Kidney capillary endothelial cell (primary cell): ENCODE measurements at places on chromosomes 5 and 9.

GRCh38 chr9:104900324-104900723 is 27.6 kb downstream of the ABCA1 start:
- DNase-seq: no peak

DNA sequence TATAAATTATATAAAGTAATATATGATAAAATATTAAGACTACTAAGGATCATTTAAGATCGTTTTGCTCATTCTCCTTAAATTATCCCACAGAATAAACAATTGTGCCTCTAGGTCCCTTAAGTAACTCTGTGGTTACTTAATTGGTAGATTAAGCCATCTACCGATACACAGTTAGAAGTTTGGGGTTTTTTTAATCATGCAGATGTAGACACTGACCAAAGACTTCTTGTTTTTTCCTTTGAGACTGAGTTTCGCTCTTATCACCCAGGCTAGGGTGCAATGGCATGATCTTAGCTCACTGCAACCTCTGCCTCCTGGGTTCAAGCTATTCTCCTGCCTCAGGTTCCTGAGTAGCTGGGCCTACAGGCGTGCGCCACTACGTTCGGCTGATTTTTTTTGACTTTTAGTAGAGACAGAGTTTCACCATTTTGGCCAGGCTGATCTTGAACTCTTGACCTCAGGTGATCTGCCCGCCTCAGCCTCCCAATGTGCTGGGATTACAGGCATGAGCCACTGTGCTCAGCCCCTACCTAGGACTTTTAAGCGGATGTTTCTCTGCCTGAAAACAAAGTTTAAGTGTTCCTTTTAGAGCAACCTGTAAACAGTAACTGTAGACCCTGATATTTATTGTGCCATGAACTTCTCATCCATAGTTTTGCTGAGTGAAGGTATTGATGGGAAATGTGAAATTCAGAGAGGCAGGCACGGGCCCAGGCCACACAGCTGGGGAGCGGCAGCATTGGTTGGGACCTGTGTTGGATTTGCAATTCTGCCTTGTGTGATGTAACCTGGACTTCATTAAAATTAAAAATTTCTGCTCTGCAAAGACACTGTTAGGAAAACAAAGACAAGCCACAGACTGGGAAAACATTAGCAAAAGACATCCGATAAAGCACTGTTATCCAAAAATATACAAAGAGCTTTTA is 11.6 kb downstream of the CEL start:
- DNase-seq: no peak

GRCh38 chr5:173926359-173926758 is 38.2 kb downstream of the CPEB4 start:
- DNase-seq: peak; percentile 32

DNA sequence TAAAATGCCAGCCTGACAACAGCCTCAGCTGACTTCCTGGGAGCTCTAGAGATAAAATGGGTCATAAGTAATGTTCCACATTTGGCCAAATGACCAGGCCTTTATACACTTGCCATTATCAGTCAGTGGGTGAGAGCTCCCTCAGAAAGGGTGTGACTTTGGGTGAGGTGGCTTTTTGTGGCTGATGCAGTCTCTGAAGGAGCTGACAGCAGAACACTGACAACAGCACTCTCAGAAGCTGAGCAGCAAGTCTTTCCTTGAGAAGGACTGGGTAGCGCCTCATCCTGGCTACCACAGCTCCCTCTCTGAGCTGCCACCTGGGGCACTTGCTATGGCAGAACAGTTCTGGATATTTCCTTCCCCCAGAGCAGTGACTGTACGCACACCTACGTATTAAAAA is 22.0 kb upstream of the GNAQ start:
- no peak for DNase-seq

DNA sequence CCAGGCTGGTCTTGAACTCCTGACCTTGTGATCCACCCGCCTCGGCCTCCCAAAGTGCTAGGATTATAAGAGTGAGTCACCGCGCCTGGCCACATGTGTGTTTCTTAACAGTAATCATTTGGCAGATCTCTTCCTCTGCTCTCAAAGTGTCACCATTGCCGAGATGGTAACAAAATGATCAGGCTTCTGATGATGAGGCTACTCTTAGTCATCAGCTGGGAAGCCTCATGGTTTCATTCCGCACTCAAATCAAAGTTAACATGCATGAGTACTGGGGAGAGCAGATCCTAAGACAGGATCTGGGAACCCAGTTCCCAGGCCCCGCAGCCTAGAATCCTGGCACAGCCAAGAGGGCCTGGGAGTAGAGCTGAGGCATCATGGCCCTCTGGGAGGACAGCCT is 27.4 kb downstream of the BARHL1 start:
- DNase-seq: no peak

DNA sequence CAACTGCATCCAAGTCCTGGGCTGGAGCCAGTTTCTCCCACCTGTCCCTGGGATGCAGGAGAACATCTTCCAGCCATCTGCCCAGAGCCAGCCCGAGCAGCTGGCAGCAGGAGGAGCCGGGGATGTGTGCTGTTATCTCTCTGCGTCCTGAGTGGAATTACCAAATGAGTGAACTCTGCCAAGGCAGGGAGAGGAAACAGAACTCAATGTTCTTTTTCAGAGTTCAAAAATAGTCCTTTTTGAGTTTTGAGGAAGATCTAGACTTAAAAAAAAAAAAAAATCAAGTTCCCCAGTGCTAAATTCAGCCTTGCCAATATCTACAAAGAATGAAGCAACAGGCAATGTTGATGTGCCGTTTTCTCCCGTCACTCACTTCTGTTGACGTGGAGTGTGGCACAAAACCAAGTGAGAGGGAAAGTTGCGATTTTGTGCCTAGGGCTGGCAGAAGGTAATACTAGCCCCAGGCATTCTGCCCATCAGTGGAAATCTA is 56.2 kb downstream of the TMOD1 start:
- DNase-seq: no peak

GRCh38 chr5:93716453-93716852 is 24.9 kb downstream of the POU5F2 start:
- DNase-seq: no peak

DNA sequence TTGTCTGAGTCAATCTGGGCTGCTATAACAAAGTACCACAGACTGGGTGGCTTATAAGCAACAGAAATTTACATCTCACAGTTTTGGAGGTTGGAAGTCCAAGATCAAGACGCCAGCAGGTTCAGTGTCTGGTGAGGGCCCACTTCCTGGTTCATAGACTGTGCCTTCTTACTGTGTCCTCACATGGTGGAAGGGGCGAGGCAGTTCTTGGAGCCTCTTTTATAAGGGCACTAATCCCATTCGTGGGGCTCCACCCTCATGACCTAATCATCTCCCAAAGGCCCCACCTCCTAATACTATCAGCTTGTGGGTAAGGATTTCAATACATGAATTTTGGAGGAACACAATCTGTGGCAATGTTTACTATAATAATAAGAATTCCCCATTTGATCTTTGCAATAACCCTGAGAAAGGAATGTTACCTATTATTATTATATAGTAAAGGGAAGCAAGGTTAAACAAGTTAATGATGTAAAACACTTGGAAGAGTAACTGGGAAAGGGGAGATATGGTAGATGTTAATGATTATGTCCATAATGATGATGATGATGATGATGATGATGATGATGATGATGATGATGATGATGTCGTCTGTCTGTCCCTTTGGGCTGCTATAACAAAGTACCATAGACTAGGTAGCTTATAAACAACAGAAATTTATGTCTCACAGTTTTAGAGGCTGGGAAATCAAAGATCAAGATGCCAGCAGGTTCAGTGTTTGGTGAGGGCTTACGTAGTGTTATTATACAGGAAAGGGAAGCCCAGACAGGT is 40.8 kb downstream of the WHRN start:
- DNase-seq: no peak

DNA sequence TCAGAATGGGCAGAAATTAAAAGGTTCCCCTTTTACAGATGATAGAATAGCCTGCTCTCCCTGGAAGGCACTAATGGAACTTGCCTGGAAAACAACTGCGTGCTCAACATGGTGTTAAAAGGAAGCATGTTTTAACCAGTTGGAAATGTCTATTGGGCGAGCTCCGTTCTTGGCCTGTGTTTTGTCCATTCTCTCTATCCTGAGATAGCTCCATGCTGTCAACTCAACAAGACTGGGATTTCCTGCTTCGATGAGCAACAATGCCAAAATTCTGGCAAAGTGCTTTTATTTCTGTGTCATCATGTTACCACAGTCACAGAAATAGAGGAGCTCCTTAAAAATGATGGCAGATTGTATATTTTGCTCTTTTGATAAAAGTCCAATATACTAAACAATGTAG is 198.3 kb downstream of the PLK2 start:
- DNase-seq: no peak

DNA sequence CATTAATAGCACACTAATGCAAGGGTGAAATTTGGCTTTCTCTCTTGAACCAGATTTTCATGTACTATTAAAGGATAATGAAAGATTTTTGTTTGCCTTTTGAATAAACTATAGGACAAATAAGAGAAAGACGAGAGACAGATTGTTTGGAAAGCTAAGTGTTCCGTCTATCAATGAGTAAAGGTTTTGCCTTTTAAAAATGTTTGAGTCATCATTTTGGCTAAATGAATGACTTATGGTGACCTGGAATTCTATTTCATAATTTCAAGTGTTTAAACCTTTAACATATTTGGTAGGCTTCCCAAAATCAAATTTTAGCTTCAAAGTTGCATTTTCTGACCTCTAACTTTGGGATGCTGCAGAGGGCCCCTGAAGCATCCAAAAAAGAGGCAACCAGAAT is 145.2 kb downstream of the SLC25A46 start:
- DNase-seq: no peak

DNA sequence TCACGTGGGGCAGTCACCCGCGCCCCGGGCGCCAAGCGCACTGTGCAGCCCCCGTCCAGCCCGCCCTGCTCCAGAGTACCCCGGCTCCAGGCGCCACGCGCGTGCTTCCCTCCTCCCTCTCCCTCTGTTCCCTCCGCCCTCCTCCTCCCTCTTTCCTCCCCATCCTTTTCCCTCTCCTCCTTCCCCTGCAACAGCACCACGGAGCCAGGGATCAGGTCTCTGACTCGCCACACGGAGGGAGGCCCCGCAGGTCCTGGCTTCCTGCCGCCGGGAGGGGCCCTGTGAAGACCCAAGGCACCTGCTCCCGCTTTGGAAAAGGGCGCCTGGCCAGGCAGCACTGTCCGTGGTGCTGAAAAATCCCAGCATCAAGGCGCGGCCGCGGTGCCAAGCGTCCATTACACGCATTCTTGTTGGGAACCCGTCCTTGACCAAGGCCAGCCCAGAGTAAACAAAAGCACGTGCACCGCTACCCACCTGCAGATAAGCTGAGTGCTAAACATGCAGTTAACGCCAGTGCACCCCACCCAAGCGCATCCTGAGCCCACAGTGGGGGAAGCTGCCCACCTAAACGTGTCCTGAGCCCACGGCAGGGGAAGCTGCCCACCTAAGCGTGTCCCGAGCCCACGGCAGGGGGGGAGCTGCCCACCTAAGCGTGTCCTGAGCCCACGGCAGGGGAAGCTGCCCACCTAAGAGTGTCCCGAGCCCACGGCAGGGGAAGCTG is 21.7 kb downstream of the SLC6A18 start:
- peak; percentile 16 for DNase-seq

- no peak for DNase-seq
Measured at GRCh38 chr9:137817236-137818200, 60.1 kb upstream of the CACNA1B start.

DNA sequence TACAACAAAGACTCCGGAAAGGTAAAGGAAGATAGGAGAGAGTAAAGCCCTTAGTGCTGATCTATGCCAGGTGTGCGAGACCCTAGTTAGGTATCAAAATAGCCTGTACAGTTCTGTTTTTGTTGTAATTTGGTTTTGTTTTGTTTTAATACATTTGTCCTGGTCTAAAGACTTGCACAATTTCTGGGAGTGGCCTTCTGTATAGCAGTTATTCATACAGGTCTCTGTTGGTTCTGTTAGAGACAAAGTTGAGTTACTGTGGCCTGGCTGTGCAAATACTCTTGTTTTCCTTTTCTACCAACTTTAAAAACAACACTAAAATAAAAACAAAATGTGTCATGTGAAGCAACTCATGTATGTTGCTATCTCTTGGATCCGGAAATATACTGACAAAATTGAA is 163.6 kb downstream of the COMMD10 start:
- DNase-seq: no peak

DNA sequence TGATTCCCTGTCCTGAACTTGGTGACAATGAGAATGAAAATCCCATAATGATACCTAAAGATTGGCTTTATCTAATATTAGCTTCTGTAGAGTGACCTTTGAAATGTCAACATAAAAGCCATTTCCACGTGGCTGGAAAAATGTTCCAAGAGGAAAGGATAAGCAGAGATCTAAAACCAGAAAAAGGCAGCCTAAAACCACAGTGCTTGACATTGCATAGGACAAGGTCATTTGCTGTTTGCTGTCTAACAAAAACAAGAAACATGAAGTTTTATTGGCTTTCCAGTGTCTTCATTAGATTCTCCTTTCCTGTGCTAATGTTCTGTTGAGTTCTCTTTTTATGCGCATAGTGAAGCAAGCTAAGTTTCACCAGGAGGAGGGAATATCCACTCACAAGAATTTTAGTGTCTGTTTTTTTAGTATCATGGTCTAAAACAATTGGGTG is 44.6 kb downstream of the CPEB4 start:
- DNase-seq: no peak
